Adrenal gland (tissue), 19 donors: ENCODE measurements at places on chromosomes 6 and 20. TPM values are rescaled to one million over a fixed set of nuclear protein-coding genes. Genes with fewer than 3 reads are reported as not detected.

DNA sequence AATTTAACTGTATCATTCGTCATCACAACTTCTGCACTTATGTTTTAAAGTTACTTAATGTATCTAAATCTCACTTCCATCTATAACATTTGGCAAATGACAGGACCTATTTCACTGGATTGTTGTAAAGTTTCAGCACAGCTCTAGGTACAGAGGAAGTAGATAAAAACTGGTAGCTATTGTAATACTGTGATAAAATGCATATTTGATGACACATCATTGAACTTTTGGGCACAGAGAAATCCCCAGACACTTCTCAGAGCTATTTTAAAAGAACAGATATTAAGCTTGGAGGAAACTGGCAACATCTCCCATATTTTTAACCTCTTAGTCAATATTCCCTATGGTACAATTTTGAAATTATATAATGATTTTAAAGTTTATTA lies 138.7 kb downstream of the RFPL4B start:
- DNase-seq: no peak

GRCh38 chr20:25686081-25687067 lies 10.3 kb downstream of the ZNF337 start:
- no peak for DNase-seq

DNA sequence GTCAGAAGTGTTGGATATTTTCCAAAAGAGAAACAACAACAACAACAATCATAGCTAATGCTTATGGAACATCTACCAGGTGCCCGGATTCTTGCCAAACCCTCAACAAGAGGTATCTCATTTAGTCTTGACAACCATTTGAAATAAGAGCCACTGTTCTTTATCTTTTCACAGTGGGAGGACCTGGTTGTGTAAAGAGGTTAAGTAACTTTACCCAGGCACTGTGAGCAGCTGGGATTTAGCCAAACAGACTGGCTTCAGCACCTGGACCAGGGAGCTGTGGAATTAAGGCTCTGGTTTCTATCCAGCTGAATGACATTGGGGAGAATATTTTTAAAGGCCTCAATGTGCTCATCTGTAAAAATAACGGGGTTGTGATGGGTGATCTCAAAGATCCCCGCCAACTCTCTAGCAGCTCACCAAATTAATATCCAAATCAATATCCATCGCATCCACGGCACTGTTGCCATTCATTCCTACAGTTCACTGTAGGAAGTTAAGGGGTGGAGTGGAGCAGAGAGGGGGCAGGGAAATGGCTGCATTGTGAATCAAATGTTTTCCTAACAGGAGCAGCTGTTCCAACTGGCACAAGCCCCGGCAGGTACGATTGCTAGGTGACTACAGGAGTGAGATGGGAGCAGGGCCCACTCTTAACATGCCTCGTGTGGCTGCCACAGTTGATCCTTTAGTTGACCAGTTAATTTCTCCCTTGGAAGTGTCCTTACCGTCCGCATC lies 61.8 kb downstream of the GCNT2 start:
- no peak for DNase-seq

DNA sequence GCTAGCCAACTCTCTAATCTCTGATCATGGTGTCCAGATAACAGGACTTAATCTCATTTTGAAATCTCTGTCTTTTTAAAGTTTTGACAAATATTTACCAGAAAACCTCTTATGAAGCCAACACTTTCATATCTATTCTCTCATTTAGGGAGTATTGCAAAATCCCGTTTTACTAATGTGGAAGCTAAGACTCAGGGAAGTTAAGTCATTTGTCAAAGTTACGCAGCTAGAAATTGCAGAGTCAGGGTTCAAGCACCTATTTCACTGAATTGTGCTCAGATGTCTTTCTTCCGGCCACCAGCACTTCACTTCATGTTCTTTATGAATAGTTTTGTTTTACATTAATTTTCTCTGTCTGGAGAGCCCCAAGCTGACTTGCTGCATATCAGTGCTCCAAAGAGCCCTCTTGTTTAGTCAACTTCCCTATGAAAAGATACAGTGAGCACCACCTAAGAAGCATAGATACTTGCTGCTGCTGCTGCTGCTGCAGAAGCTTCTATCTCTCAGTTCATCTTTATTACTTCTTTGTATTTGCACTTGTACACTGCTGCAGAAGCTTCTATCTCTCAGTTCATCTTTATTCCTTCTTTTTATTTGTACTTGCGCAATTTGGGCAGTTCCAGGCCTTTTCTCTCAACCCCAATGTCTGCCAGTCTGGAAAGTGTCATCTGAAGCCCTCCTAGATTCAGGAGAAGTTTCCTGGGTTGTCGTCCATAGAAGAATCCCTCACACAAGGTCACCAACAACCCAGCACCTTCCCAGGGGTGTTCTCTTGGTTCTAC lies 329.7 kb downstream of the MAFB start:
- DNase-seq: no peak

GRCh38 chr6:145733810-145734209 lies 1.5 kb downstream of the EPM2A start:
- DNase-seq: no peak

DNA sequence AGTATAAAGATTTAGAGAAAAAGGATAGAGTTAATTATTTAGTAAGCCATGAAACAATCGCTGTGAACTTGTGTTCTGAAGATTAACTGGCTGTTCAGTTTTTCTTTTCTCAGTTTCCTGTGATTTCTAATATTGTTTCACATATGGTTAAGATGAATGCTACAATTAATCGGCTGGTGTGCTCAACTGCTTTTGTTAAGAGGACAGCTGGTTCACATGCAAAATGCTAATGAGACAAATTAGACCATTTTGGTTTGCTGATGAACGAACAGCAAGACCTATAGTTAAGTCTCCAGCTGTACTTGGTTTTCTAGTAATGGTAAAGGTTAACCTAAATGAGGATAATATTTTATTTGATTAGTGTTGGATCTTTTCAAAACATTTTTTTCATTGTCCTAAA lies 10.8 kb upstream of the NHSL1 start:
- DNase-seq: no peak

DNA sequence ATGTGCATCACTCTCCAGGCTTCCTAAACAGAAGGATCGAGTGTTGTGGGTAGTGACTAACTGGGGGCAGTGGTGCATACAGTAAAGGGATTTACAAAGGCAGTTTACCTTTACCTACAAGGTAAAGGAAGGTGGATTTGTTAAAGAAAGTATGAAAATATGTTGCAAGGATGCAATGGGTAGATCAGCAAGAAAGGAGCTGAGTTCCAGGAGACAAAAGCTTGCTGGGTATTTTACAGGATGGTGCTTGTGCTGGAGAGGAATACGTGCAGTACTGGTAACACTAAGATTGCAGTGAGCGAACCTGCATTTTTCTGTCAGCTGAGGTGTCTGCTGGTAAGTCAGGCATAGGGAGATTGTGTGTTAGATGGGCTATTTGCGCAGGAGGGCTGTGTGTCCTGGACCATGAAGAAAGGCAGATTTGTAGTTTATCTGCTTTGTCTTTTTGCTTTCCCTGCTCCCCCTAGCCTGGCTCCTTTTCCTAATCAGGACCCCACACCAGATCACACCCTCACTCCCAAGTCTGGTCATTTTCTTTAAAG lies 304.6 kb downstream of the THBS2 start:
- no peak for DNase-seq

The TNXB gene
- 214 TPM for total RNA-seq
